Right atrium auricular region (tissue), 2 donors: ENCODE measurements at places on chromosomes 1 and 21. TPM values are rescaled to one million over a fixed set of nuclear protein-coding genes. Genes with fewer than 3 reads are reported as not detected.
A peak's percentile ranks its signal among the peaks of the same experiment; 100 is the strongest.

- H3K27me3 ChIP-seq, result peaks cover 53% of the 10 kb centered on the region
- no peaks in the 10 kb centered on the region for H3K4me1 ChIP-seq
- H3K36me3 ChIP-seq, result no peaks in the 10 kb centered on the region
- peak overlapping the region; percentile 68 for H3K4me3 ChIP-seq
- H3K27ac ChIP-seq, result peak overlapping the region; percentile 75
Observed at GRCh38 chr1:47436979-47437446, 831 bp upstream of the FOXD2 start.

DNA sequence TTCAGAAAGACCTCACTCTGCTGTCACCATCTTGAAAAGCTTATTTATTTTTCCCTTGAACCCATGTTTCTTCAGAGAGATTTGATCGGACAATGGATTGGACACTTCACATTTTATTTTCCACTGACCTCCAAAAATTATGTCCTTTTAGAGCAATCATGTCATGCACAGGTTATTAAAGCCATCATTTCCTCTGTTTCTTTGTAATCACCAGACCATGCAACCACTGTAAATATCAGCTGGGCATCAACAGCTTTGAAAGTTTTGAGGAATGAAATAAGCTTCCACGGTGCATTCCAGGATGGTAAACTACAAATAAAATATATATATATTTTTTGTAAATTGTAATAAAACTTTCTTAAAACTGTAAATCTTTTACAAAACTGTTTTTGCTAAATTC, 144.1 kb upstream of the ADAMTS5 start:
- H3K27me3 ChIP-seq, result no peaks in the 10 kb centered on the region

- H3K4me1 ChIP-seq, result no peaks in the 10 kb centered on the region
- no peak for DNase-seq
- no peaks in the 10 kb centered on the region for H3K36me3 ChIP-seq
- no peak overlapping the region for H3K4me3 ChIP-seq
Observed at GRCh38 chr1:215900684-215901083, 333.6 kb downstream of the KCTD3 start.

GRCh38 chr1:210246447-210246846, 13.9 kb downstream of the SERTAD4 start:
- no peaks in the 10 kb centered on the region for H3K36me3 ChIP-seq
- H3K4me1 ChIP-seq, result peaks cover 11% of the 10 kb centered on the region
- DNase-seq, result no peak

DNA sequence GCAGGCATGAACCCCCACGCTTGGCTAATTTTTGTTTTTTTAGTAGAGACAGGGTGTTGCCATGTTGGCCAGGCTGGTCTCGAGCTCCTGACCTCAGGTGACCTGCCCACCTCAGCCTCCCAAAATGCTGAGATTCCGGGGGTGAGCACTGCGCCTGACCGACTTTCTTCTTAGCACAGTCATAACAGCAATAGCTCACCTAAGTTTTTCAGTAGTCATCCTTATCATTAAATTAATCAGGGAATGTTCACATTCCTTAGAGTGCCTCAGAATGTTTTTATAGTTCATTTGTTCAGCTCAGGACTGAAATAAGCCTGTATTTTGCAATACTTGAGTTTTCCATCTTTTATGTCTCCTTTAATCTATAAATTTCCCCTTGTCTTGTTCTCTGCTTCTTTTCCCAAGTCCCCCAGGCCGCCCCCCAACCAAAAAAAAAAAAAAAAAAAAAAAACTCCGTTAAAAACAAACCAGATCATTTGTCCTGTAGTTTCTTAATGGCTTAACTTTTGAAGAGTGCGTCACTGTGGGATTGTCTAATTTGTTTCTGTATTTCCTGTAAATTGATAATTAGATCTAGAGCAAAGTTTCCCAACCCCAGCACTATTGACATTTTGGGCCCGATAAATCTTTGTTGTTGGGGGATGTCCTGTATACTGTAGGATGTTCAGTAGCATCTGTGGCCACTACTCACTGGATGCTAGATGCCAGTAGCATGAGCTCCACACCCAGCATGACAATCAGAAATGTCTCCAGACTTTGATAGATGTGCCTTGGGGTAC, 120.7 kb downstream of the ITSN1 start:
- no peak for DNase-seq
- no peak overlapping the region for H3K4me3 ChIP-seq
- H3K27ac ChIP-seq, result no peak overlapping the region
- peaks cover 19% of the 10 kb centered on the region for H3K36me3 ChIP-seq
- H3K4me1 ChIP-seq, result no peaks in the 10 kb centered on the region

- no peaks in the 10 kb centered on the region for H3K36me3 ChIP-seq
- no peak overlapping the region for H3K27ac ChIP-seq
- H3K4me1 ChIP-seq, result no peaks in the 10 kb centered on the region
- DNase-seq, result no peak
- no peaks in the 10 kb centered on the region for H3K27me3 ChIP-seq
Observed at GRCh38 chr1:185916861-185917260, 182.7 kb downstream of the HMCN1 start.

GRCh38 chr21:42607102-42607501, 46.3 kb upstream of the PDE9A start:
- H3K27ac ChIP-seq, result no peak overlapping the region
- no peaks in the 10 kb centered on the region for H3K36me3 ChIP-seq
- no peak for DNase-seq
- H3K27me3 ChIP-seq, result no peaks in the 10 kb centered on the region
- H3K4me3 ChIP-seq, result no peak overlapping the region

DNA sequence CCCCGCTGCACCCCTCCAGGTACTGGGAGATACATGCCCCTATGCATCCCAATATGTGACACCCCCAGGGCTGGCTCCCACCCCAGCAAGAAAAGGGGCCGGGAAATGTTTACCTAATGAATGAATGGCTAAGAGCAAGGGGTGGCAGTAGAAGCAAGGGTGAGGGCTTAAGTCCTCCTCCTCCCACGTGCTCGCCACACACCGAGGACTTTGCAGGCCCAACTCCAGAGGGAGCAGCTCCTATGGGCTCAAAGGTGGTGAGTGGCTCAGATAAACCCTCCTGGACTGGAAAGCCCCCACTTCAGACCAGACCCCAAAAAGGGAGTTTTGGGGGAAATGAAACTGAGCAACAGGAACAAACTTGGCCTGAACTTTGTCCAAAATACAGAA, 11.4 kb downstream of the SLC45A3 start:
- no peak overlapping the region for H3K27ac ChIP-seq
- no peak for DNase-seq
- H3K4me3 ChIP-seq, result no peak overlapping the region
- H3K27me3 ChIP-seq, result no peaks in the 10 kb centered on the region
- no peaks in the 10 kb centered on the region for H3K36me3 ChIP-seq

DNA sequence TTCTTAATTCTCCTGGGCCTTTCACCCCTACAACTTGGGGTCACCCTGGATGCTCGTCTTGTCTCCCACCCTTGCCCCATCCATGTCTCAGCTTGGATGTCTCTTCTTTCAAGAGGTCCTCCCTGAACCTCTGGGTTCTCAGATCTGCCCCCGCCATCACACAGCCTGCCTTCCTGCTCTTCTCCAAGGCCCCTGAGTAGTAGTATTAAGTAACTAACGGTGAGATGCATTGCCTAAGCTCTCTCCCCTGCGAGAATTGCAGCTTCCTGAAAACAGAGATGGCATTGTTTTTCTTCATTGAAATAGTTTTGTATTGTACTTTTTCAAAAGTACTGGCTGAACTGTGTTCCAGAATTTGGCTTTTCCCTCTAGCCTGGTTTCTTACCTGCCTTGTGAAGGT, 16.0 kb downstream of the MIIP start:
- no peak for DNase-seq
- no peaks in the 10 kb centered on the region for H3K36me3 ChIP-seq
- no peaks in the 10 kb centered on the region for H3K27me3 ChIP-seq
- no peak overlapping the region for H3K27ac ChIP-seq
- no peaks in the 10 kb centered on the region for H3K4me1 ChIP-seq
- H3K4me3 ChIP-seq, result no peak overlapping the region

GRCh38 chr21:34908419-34909055, 140.6 kb downstream of the RUNX1 start:
- DNase-seq, result no peak
- H3K4me3 ChIP-seq, result no peak overlapping the region
- H3K4me1 ChIP-seq, result no peaks in the 10 kb centered on the region

DNA sequence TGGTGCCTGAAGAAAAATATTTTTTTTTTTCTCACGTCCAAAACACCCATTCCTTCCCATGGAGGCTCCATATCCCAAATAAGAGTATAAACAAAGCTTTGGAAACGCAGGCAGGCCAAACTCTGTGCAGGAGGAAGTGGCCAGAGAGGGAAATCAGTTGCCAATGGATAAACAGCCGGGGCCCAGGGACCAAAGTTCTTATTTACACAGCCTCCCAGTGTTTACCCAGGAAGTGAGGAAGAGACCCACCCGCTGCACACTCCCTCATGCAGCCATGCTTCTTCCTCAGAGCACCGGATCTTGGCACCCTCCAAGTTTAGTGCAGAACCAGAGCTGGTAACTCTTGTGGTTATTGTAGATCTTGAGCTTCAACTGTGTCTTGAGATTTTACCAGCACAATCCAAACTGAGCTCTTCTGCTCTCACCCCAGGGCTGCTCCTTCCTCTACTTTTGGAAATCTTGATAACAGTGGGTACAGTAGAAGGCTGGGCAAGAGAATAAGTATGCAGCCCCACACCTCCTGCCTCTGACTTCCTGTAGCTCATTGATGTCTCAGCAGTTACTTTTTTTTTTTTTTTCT, 14.2 kb downstream of the MARCKSL1 start:
- H3K4me1 ChIP-seq, result no peaks in the 10 kb centered on the region
- H3K27ac ChIP-seq, result no peak overlapping the region

- H3K4me1 ChIP-seq, result no peaks in the 10 kb centered on the region
- no peaks in the 10 kb centered on the region for H3K27me3 ChIP-seq
- DNase-seq, result no peak
- H3K4me3 ChIP-seq, result no peak overlapping the region
Observed at GRCh38 chr1:8910914-8911313, 32.4 kb upstream of the ENO1 start.

Gene TNFRSF18
- 0.55 TPM for total RNA-seq

Gene C2CD4D
- not detected for total RNA-seq

Gene KANK4
- 0.63 TPM for total RNA-seq

Gene AKR7A2
- total RNA-seq, result 69.3 TPM
